ENCODE measurements at places on chromosomes 1 and 21.

DNA sequence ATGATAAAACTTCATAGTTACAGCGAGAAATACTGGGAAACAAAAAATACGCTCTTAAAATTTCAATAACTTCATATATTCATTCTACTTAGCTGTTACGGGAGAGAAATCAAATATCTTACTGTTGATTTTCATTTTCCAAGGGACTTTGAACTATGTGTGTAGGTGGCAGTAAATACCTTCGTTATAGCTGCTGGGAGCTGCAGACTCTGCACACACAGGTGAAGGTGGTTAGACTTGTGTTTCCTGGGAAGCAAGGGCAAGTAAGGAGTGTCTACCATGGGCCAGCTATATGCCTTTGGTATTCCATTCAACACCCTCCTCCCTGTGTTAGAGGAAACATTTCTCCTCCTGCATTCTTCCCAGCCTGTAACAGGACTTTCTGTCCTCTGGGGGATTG is 51.4 kb upstream of the DIRAS3 start:
- DNase-seq = no peak

DNA sequence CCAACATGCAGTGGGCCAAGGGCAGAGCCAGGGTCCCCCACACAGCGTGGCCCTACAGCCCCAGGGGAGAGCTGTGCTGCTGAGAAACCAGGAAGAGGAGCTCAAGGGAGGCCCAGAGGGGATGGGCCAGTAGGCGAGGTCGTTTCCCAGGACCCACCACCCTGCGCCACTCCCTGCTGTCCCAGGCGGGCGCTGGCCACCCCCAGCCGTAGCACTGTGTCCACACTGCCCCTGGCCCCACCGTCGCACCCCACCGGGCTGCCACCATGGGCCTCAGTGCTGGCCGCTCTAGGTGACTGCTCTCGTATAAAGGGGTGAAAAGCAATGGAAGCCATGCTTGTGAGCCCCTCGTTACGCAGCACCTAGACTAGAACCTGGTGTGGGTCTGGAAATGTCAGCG is 22.4 kb downstream of the NADK start:
- DNase-seq = no peak

GRCh38 chr1:147080671-147081394 is 91.4 kb downstream of the PRKAB2 start:
- DNase-seq = no peak

- no peak for DNase-seq
Measured at GRCh38 chr1:31730336-31731048, 26.7 kb upstream of the COL16A1 start.

DNA sequence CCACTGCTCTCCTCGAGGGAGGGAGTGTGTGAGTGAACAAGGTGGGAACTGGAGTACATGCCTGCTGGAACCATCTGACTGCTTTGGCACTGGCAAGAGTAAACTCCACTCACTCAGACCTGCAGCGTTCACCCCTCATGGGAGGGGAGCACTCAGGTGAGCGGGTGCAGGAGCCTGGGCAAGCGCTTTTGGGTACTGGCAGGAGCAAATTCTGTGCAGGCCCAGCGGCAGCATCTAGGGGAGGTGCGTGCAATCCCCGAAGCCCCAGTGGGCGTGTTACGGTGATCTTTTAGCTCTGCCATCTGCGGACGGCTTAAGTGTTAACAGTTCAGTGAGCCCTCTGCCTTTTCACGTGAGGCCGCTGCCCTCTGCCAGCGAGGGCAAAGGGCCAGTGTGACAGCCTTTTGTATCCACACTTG is 127.4 kb downstream of the PATJ start:
- DNase-seq = no peak

- DNase-seq = no peak
Measured at GRCh38 chr1:20483833-20484518, 2.0 kb downstream of the CAMK2N1 start.

GRCh38 chr21:40270047-40270446 is 402.8 kb downstream of the PCP4 start:
- no peak for DNase-seq
